Stimulated activated CD8-positive, alpha-beta memory T cell treated with anti-CD3 and anti-CD28 coated beads, Interleukin-15, amount 100 ng/mL, for 4 hours (primary cell): ENCODE measurements at places on chromosomes 3 and 15.
A peak's percentile ranks its signal among the peaks of the same experiment; 100 is the strongest.

DNA sequence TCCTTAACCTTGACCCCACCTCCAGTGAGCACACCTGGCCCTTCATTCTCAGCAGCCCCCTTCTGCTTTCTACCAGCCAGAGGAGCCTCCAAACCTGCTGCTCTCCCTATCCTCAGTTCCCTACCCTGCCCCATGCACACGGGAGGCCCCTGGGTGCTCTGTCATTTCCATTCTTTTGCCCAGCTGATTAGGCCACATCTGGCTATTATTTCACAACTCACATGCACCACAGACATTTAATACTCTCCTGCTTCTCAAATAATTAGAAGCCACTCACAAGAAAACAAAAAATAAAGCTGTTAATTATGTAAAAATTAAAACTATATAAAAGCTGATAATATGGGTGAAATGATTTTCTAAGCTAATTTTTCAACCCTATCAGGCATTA lies 50.7 kb downstream of the MYLK start:
- no peak for DNase-seq

- DNase-seq: no peak
These were observed 64.4 kb downstream of the NSMCE3 start for GRCh38 chr15:29205186-29205585.

DNA sequence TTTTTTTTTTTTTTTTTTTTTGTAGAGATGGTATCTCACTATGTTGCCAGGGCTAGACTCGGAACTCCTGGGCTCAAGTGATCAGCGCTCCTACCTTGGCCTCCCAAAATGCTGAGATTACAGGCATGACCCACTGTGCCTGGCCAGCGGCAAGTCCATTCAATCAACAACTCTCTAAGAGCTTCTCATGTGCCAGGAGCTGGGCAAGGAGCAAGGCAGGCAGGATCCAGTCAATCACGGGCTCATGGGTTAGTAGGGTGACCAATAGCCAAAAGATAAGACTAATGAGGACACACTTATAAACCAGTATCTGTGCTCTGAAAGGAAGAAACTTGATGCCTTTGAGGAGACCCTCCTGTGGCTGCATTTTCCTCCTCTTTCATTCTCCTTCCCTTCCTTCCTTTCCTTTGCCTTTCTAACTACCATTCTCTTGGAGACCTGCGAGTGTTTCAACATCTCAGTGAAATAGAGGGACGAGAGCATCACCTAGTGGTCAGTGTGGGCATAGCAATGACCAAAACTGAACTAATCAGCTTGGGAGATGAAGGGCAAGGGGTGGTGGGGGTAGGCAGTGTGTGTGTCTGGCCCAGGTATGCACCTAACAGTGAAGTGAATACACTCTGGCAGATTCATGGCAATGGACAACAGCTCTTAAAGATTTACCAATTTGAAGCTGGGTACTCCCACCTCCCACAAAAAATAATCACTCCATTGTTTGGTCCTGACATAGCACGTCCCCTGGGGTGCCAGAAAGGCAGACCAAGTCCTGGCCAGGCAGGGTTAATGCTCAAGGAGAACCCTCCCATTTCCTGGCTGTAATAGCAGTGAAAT lies 6.3 kb downstream of the RPP25 start:
- peak; percentile 23 for DNase-seq

DNA sequence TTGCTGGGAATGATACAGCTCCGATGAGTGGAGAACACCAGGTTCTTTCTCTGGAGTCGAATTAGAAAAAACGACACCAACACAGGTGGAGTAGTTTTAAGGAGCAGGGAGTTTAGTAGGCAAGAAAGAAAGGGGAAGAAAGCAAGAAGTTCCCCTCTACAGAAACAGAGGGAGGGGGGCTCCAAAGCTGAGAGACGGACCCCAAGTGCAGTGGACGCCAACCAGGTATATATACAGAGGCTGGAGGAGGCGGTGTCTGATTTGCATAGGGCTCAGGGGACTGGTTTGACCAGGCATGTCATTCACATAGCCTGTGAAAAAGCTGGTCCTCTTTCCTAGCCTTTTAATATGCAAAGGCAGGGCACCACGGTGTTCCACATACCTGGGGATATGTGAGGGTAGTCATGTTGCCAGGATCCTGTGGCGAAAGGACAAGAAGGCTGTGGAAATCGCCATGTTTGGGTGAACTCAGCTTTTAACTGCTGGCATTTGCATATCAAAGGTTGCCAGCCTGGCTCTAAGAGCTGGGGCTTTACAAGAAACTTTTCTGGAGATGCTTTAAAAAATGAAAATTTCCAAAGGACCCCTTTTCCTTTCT lies 887.4 kb upstream of the EPHA6 start:
- no peak for DNase-seq

- DNase-seq: no peak
These were observed 524.7 kb downstream of the NAALADL2 start for GRCh38 chr3:175383813-175384212.

DNA sequence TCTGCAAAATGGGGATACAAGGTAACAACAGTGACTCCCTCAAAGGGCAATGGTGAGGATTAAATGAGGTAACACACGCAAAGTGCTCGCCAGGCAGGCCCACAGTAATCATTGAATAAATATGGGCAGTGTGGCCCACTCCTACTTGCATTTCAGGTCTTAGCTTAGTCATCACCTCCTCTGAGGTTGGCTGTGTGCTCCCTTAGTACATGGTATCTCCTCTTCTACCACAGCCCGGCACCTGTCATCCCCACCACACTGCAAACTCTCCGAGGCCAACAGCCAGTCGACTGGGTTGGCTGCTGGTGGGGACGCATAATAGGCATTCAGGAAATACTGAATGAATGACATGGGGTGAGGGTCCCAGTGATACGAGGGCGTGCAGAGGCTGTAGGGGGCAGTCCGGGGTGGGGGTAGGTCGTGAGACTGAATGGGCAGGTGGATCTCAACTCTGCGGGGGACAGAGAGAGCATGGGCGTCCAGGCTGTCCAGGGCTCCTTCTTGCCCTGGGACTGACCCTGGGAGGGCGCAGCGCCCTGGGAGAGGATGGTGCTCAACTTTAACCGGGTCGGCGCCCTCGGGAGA lies 375 bp upstream of the MYZAP start:
- DNase-seq: no peak

- DNase-seq: no peak
These were observed 1.1 kb upstream of the PLCH1 start for GRCh38 chr3:155745795-155746550.

DNA sequence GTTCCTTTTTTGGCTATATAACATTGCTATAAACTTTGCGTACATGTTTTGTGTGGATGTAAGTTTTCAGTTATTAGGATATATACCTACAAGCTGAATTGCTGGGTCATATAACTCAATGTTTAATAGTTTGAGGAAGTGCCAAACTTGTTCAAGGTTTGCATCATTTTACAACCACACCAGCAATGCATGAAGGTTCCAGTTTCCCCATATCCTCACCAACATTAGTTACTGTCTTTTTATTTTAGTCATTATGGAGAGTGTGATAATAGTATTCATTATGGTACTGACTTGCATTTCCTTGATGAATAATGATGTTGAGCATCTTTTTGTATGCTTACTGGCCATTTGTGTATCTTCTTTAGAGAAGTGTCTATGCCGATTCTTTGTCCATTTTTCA lies 112.3 kb downstream of the NR1I2 start:
- DNase-seq: no peak

GRCh38 chr15:90225504-90226234 lies 8.1 kb downstream of the CIB1 start:
- no peak for DNase-seq

DNA sequence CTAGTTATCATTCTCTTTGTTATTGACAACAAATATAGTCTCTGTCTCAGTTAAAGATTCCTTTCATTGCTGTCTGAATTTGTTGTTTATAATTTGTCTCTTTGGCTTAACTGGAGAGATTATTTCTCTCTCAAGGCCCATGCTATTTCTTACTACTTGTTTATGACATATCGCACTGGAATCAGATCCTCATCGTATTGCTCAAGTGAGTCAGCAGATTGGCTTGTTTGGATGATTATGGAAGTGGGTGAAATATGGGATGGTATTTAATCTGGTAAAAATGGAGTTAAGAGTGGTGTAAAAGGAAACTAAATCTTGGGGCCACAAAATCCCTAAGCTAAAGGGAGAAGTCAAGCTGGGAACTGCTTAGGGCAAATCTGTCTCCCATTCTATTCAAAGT lies 613.1 kb downstream of the SI start:
- DNase-seq: no peak

DNA sequence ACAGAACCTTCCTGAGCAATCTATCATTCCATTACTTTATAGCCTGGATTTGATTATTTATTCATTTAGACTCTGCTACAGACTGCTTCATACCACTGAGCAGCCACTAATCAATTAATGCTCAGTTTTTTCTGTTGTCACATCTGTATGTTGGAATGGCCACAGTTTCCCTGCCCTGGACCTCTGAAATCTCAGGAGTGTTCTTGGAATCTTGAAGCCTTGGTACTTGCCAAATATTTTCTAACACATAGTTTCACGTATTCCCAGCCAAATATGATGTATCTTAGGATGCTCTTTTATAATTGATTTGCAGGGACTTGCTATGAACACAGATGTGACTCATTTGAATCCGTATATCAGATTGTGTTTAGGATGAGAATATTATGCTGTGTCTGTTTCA lies 225.8 kb downstream of the TAFA4 start:
- DNase-seq: no peak

DNA sequence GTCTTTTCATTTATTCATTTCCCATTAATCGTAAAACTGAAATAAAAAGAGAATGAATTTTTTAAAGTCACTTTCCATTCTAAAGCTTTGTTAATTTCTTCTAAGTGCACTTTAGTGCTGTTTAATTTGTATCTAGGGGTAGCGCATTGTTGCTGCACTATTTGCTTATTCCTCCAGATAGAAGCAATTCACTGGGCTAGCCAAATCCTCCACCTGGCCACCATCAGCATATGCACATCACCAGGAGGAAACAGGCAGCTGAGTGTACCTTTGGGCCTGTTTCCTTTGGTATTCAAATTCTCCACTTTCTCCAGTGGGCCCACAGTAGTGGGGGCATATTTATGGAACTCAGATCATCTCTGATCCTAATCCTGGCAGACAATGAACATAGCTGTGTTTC lies 29.8 kb upstream of the CPB1 start:
- DNase-seq: no peak

DNA sequence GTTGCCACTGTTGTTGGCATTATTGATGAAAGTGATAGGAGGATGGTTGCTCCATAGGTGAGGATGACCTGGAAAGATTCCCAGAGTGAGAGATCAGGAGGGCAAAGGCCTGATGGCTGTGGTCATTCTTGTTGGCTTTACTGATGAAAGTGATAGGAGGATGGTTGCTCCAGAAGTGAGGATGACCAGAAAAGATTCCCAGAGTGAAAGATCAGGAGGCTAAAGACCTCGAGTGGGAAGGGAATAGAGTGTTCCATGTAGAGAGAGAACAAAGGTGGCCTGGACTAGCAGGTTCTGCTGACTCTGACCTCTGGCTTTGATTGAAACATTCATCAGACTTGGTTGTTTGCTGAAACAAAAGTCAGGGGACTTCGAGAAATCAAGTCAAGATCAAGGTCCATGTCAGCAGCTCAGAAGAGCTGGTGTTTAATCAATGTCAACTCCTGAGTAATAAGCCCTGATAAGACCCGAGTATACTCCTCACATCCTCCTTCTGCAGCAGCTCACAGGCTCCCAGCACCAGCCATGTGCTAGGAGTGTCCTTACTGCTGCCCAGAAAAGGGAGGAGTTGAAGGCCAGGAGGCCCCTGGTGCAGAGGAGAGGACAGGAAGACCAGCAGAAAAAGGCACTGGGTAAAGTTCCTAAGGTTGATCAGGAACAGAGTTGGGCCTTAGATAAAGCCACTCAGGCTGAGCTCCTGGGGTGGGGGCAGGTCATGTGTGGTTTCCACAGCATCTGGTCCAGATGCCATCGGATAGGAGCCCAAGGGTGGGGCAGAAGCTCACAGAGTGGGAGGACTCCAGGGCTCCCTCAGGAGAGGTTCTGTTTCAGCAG lies 19.9 kb downstream of the CYP8B1 start:
- no peak for DNase-seq

GRCh38 chr15:58224068-58224467 lies 85.9 kb downstream of the AQP9 start:
- no peak for DNase-seq

GRCh38 chr15:84697236-84697990 lies 18.5 kb downstream of the SEC11A start:
- DNase-seq: no peak

GRCh38 chr3:31096661-31097395 lies 202.4 kb upstream of the GADL1 start:
- DNase-seq: no peak

- no peak for DNase-seq
These were observed 121.5 kb downstream of the OXNAD1 start for GRCh38 chr3:16386561-16386960.

GRCh38 chr15:71091601-71092000 lies 23.7 kb upstream of the THSD4 start:
- no peak for DNase-seq

DNA sequence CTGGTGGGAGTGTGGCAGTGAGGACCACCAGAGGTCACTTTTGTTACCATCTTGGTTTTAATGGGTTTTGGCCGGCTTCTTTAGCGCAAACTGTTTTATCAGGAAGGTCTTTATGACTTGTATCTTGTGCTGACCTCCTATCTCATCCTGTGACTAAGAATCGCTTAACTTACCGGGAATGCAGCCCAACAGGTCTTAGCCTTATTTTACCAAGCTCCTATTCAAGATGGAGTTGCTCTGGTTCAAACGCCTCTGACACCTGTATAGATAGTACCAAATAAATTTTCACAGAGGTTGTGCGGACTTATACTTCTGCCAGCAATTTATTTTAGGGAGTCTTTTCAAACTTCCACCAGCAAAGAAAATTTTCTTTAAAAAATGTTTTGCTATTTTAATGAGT lies 13.6 kb upstream of the SLCO3A1 start:
- DNase-seq: no peak

DNA sequence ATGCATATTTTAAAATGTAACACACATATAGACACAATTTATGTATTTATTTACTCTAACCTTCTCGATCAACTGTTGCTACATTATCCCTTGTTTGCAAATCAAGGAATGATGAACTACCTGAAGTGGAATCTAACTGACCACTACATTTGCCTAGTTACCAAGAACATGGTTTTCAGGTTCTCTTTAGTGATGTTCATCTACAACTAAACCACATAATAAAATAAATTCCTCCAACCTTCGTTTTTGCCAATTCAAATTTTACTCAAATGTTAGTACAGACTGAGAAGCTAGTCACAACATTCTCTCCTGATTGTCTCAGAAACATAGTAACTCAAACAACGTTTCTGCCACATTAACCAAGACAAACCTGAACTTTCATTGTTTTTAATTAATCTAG lies 521.9 kb downstream of the FOXP1 start:
- no peak for DNase-seq

DNA sequence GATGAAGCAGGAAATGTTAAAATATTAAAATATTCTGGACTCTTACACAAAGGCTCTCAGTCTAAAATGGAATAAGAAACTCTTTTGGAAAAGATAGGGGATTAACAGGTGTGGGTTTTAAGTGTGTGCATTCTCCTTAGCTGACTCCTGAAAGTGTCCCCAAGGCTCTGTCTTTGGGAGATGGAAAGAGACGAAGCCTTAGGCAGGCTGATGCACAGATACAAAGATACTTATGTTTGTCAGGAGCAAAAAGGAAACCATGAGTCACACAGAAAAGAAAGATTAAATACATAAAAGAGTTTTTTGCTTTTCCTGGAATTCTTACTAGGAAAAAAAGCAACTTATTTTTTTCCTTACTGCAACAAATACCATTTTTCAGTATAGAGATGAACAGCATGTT lies 23.8 kb upstream of the ABI3BP start:
- DNase-seq: no peak

- DNase-seq: no peak
These were observed 123.7 kb downstream of the ASB7 start for GRCh38 chr15:100726070-100726420.

- DNase-seq: no peak
These were observed 17.8 kb upstream of the ERICH6 start for GRCh38 chr3:150721285-150722130.

GRCh38 chr3:97932387-97932801 lies 39.8 kb downstream of the RIOX2 start:
- no peak for DNase-seq
